ENCODE measurements at places on chromosomes 11 and 22. TPM values are rescaled to one million over a fixed set of nuclear protein-coding genes. Genes with fewer than 3 reads are reported as not detected.
A peak's percentile ranks its signal among the peaks of the same experiment; 100 is the strongest.

Gene DERL3
- 1.6 TPM for total RNA-seq

Gene CD3D
- total RNA-seq: 232 TPM

Gene FXYD6
- total RNA-seq: 0.10 TPM

Gene PTGDR2
- total RNA-seq: 1.3 TPM

DNA sequence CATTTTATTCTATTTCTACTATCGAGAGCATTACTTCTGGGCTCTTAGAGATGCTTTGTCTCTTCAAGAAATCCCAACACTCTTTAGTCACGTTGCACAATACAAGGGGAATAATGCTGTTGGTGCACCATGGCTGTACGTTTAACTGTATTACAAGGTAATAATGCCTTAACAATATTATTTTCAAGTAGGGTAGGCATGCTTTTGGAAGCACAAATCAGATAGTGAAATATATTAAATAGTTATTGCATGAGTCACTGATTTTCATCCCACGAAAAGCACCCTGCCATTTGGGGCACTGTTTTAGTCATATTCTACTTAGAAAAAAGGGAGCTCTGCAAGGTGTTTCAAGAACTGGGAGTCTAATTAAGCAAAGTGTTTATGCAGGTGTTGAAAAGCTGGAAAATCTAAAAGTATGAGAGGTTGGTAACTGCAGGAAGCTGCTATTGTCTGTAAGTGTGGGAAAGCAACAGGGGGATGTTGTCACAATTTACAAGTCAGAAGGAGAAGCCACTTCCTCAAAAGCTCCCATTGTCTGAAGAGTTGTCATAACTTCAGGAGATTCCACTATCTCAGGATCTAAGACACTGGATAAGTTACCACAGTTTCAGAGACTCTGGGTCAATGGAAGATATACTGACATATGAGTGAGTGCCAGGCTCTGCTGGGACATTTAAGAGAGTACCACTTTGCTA lies 218.2 kb downstream of the JRKL start:
- no peak overlapping the region for H3K4me3 ChIP-seq
- DNase-seq: no peak
- H3K36me3 ChIP-seq: no peaks in the 10 kb centered on the region
- no peak overlapping the region for H3K27ac ChIP-seq
- H3K4me1 ChIP-seq: no peaks in the 10 kb centered on the region

DNA sequence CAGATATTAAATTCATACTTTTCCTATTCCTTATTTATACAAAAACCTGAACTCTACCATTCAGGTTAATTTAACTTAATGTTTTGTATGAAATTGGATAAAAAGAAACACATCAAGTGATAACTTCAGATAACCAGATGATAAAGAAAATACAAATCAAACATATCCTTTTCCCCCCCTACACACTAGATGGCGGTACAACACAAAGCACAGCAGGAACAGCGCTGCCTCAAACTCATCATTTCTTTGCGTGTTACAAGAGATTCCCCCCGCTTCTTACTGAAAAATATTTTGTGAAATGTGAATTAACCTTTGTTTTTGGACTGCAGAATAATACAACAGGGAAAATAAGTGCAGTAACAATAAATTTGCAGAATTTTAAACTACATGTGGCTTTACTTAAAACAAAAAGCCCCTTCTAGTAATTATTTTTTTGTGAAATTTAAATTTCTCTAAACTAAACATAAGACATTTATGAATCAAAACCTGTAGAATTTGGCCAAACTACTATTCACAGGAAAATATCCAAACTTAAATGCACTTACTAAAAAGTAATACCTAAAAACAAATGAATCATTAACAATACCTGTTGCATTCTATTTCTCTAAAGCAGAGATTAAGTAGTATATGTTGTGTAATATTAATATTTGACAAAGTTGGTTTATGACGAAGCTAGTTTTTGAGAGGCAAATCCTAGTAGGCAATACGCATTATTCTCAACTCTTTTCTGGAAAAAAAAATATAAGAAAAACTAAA lies 74.4 kb downstream of the ARHGAP32 start:
- H3K27ac ChIP-seq: no peak overlapping the region
- H3K36me3 ChIP-seq: no peaks in the 10 kb centered on the region
- H3K4me1 ChIP-seq: no peaks in the 10 kb centered on the region
- H3K4me3 ChIP-seq: no peak overlapping the region
- H3K27me3 ChIP-seq: no peaks in the 10 kb centered on the region

DNA sequence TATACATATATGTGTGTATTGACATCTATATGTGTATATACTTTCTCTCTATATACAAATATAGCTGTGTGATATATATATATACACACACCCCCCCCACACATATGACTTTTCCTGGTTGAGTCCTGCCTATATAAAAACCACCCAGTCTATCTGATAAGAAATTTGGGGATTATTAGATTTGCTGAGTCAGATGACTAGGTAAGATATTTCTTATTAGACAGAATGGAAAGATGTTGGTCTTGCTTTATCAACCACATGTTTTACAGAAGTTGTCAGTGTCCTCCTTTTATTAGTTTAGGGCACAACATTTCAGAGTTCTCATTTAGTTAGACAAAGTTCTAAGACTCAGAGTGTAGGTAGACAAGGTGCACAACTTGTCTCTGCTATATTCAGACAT lies 953.3 kb downstream of the METTL15 start:
- H3K4me1 ChIP-seq: no peaks in the 10 kb centered on the region
- no peaks in the 10 kb centered on the region for H3K36me3 ChIP-seq
- DNase-seq: no peak
- no peak overlapping the region for H3K27ac ChIP-seq

Gene CHRNA10
- 0.90 TPM for total RNA-seq

DNA sequence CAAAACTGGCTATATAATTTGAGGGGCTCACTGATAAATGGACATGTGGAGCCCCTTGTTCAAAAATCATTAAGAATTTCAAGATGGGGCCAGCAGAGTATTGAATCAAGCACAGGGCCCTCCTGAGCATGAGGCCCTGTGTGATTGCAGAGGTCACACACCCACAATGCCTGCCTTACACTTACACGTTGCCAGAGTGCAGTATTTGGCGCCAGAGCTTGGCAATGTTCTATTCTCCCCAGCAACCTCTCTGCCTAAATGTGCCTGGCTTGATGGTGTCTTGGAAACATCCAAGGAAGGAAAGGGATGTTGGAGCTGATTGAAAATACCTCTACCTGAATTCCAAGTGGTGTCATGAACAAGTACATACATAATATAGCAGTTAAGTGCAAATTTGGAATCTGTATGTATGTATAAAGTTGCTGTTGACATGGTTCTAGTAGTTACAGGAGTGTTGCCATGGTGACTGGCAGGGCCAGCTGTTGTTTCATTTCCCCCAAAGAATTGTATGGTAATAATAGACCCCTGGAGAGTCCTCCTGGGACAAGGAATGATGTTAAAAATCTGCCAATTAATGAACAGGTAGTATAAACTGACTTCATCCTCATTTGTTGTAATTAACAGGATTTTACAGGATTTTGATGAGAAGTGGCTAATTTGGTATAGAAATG lies 205.7 kb upstream of the NAV2 start:
- H3K4me3 ChIP-seq: no peak overlapping the region
- no peaks in the 10 kb centered on the region for H3K36me3 ChIP-seq
- no peak for DNase-seq
- no peaks in the 10 kb centered on the region for H3K27me3 ChIP-seq
- no peaks in the 10 kb centered on the region for H3K4me1 ChIP-seq

Gene NCF4
- total RNA-seq: 39.1 TPM

GRCh38 chr22:37163575-37164504 lies 14.1 kb upstream of the IL2RB start:
- no peak overlapping the region for H3K4me3 ChIP-seq
- peaks cover 77% of the 10 kb centered on the region for H3K4me1 ChIP-seq
- H3K27ac ChIP-seq: no peak overlapping the region
- H3K36me3 ChIP-seq: no peaks in the 10 kb centered on the region

DNA sequence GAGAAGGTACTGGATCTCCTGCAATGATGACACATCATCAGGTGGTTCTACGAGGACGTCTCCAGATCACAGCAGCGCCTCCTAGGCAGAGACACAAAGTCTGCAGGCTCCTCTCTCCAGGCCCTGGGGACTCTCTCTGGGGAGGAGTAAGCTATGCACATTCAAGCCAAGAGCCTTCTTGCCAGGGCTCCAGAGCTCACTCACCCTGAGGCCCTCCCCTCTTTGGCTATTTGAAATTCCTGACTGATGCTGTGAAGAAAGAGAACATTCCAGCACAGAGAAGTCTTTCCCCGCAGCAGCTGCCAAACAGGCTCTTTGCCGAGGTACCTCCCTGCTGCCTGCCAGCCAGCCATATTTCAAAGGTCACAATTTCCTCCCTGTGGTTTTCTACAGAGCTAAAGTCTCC lies 204.9 kb downstream of the CSNK2A3 start:
- H3K27me3 ChIP-seq: no peaks in the 10 kb centered on the region
- H3K36me3 ChIP-seq: peaks cover 4% of the 10 kb centered on the region
- peak; percentile 43 for DNase-seq
- no peak overlapping the region for H3K4me3 ChIP-seq
- peaks cover 31% of the 10 kb centered on the region for H3K4me1 ChIP-seq
- H3K27ac ChIP-seq: peak overlapping the region; percentile 87
